Iris pigment epithelial cell (primary cell): ENCODE measurements at places on chromosomes 6 and 20.

- no peak for DNase-seq
Measured at GRCh38 chr20:63254606-63255384, 532 bp upstream of the NKAIN4 start.

DNA sequence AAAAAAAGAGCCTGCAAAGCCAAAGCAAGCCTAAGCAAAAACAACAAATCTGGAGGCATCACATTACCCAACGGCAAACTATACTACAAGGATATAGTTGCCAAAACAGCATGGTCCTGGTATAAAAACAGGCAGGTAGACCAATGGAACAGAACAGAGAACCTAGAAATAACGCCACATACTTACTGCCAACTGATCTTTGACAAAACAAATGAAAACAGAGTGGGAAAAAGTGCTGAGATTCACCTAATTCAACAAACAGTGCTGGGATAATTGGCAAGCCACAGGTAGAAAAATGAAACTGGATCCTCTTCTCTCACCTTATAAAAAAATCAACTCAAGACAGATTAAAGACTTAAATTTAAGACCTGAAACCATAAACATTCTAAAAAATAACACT is 291.8 kb downstream of the RNGTT start:
- DNase-seq: no peak

- peak; percentile 27 for DNase-seq
Measured at GRCh38 chr6:22784601-22785410, 215.4 kb downstream of the HDGFL1 start.

DNA sequence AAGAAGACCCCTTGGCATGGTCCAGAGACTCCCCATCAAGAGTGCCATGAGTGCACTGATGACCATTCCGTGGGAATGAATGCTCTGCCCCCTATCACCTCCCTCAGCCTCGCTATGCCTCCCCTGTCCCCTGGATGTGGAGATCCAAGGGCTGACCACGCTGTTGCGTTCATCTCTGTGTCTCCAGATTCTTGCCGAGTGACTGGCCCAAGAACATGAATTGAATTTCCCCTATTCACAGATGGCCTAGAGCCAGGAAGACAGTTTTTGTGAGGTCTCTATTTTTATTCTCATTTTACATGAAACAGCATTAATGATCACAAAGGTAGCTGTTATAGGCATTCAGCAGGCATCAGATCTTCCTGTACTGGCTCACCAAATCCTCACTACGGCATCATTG is 33.6 kb downstream of the MAFB start:
- peak; percentile 7 for DNase-seq

DNA sequence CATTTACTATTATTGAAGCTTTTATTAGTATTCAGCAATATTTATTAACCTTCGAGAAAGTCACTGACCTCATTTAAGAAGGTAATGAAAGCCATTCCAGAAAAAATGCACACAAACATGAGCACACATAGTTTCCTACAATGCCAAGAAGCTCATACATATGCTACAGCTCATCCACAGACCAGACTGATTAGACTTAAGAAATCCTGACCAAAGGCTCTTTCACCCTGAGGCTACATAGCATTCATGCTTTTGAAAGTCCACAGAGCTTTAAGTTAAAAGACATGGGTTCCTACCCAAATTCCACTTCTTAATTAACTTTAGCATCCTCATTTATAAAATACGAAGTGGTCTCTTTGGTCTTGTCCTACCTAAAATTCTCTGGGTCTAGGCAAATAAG is 430.4 kb downstream of the TBC1D32 start:
- no peak for DNase-seq
